ENCODE measurements at places on chromosomes 12 and 14.

GRCh38 chr12:108364879-108365278 lies 25.8 kb upstream of the CMKLR1 start:
- DNase-seq, result no peak

- no peak for DNase-seq
Measured at GRCh38 chr12:85626001-85626783, 210.0 kb downstream of the RASSF9 start.

DNA sequence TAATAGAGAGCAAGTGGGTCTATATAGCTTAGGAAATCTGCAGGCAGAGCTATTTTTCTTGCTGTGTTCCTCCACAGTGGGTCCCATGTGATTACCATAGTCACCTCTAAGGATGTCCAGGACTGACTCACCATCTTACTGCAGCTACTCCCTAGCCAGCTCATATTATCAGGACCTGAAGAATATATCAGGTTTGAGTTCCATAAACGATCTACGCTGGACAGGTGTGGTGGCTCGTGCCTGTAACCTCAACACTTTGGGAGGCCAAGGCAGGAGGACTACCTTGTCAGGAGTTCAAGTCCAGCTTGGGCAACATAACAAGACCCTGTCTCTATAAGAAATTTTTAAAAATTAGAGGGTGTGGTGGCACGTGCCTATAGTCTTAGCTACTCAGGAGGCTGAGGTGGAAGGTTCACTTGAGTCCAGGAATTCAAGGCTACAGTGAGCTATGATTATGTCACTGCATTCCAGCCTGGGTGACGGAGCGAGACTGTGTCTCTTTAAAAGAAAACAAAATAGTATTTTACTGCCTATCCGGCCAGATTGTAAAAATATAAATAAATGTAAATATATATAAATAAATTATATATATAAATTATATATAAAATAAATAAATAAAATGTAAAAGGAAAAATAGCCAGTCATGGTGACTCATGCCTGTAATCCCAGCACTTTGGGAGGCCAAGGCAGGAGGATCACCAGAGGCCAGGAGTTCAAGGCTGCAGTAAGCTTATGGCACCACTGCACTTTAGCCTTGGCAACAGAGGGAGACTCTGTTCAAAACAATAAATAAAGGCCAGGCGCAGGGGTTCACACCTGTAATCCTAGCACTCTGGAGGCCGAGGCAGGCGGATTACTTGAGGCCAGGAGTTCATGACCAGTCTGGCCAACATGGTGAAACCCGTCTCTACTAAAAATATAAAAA lies 6.9 kb upstream of the SPRYD4 start:
- no peak for DNase-seq

- DNase-seq, result no peak
Measured at GRCh38 chr12:124881123-124881522, 17.5 kb upstream of the SCARB1 start.

DNA sequence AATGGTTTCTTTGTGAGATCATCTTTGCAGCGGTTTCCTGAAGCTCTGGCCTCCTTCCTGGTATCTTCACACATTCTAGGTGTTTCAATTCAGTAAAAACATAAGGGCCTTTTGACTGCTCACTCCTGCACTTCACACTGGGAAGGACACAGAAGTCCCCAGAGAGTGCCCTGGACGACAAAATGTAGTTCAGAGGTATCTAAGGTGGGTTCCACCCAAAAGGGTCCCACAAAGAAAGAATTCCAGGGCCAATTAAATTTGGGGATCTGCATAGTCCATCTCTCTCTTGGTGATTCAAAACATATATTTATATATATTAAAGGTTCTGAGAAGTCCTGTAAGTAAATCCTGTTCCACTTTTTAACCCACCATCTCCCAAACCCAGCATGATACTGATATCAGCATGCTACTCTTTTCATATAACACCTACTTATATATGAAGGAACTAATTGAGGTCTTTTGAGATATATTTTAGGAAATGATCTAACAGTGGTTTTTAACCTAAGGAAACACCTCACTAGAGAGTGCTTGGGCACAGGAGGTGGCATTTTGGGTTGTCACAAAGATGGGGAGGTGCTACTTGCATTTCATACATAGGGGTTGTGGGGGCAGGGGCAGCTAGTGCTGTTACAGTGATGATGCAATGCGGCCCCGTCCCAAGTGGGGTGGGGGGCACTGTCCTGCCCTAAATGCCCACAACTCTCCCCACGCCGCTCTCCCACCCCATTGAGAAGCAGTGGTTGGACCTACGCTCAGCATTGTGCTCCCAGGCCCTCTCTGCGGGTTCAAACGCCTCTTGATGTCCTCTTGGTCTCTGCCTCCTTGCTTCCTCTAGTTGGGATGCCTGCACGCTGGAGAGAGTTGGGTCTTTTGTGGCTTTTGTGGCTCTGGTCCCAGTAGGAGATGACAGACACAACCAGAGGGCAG lies 109.4 kb downstream of the ARF6 start:
- DNase-seq, result peak; percentile 93

GRCh38 chr12:17358835-17359234 lies 731.2 kb downstream of the RERGL start:
- DNase-seq, result no peak

- no peak for DNase-seq
Measured at GRCh38 chr14:75422169-75422568, 5.7 kb upstream of the JDP2 start.

DNA sequence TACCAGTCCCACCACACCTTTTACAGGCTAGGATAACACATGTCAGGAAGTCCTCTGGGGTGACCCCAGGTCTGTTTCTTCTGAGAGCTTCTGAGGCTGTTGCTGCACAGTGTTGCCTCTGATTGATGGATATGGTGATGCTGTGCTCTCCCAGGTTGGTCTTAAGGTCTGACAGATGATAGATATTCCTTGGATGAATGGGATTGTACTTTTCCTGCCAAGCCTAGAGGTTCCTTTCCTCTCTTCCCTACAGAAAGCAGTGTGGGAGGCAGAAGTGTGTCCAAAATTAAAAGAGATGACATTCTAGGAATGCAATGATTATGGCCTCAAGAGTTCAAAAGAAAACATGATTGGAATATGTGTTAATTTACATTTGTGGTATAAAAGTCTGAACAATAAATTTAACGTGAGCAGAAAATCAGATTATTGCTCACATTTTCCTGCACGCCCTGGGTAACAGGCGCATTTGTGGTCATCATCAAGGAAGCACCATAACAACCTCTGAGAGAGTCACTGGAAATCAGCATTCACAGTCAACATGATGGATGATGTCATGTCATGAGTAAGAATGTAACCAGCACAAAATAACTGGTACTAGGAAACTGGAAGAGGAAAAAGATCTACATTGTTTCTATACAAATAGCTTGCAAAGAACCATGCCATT lies 73.7 kb downstream of the BBS10 start:
- DNase-seq, result no peak

- no peak for DNase-seq
Measured at GRCh38 chr12:111363578-111363977, 5.3 kb downstream of the PHETA1 start.

GRCh38 chr14:99539491-99539890 lies 58.3 kb downstream of the CCNK start:
- no peak for DNase-seq

- peak; percentile 77 for DNase-seq
Measured at GRCh38 chr14:103846543-103847450, 578 bp downstream of the PPP1R13B start.

GRCh38 chr12:132601171-132601883 lies 9.1 kb downstream of the LRCOL1 start:
- no peak for DNase-seq

- no peak for DNase-seq
Measured at GRCh38 chr12:111386885-111387284, 18.0 kb upstream of the PHETA1 start.
